Activated CD8-positive, alpha-beta memory T cell treated with anti-CD3 and anti-CD28 coated beads for 24 hours (primary cell): ENCODE measurements at places on chromosomes 7 and 10.

GRCh38 chr7:132604121-132604520 lies 27.9 kb upstream of the PLXNA4 start:
- DNase-seq, result no peak

GRCh38 chr10:129641982-129642381 lies 174.9 kb downstream of the MGMT start:
- no peak for DNase-seq

GRCh38 chr7:24054236-24054635 lies 229.8 kb upstream of the NPY start:
- DNase-seq, result no peak

- no peak for DNase-seq
These were observed 80.4 kb downstream of the ZNRF2 start for GRCh38 chr7:30364773-30365172.

GRCh38 chr7:141251180-141251579 lies 177.3 kb downstream of the TMEM178B start:
- DNase-seq, result no peak

DNA sequence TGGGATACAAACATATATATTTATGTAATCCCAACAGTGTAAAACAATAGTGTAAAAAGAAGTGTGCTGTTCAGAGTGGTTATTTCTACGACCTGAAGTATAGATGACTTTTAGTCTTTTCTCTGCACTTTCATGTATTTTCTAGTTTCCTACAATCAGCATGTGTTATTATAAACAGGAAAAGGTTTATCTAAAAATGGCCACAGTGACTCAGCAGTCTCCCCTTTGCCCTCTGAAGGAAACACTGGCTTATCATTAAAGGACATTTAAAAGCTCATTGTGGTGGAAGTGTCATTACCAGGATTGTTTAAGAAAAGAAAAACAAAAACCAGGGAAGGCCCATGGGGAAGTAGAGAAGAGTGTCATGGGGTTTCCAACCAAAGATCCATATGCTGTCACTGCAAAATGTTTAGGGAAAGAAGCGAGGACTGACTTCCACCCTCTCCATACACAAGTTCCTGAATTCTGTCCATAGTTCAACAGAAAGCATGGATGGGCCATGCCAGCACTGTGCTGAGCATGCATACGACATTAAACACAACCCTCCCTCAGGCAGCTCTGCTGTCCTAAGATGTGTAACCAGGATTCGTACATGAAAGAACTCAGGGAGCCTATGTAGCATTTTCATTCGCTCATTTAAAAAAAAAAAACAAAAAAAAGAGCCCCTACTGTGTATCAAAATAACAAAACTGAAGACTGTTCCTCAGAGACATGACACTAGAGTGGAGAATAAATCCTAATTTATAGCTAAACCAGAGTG lies 10.2 kb downstream of the CYREN start:
- no peak for DNase-seq

- no peak for DNase-seq
These were observed 133.6 kb upstream of the NPVF start for GRCh38 chr7:25361863-25362262.

DNA sequence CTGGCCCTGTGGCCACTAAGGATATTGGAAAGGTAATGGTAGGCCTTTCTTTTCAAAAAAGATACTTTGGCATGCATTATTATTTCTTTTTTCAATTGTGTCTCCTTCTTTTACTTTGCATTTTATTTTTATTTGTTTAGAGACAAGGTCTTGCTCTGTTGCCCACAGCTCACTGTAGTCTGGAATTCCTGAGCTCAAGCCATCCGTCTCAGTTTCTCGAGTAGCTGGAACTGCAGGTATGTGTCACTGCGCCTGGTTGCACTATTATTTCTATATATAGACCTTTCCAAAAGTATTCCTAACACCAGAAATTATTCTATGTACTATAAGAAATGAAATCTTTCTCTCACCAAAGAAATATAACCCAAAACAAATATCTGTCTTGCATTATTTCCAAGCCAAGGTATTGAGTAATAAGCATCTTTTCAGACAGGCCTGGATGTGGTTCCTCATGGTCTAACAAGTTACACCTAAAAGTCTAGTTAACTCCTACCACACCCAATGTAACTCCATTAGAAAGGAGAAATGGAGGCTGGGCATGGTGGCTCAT lies 500.8 kb upstream of the ANKRD30A start:
- DNase-seq, result no peak

DNA sequence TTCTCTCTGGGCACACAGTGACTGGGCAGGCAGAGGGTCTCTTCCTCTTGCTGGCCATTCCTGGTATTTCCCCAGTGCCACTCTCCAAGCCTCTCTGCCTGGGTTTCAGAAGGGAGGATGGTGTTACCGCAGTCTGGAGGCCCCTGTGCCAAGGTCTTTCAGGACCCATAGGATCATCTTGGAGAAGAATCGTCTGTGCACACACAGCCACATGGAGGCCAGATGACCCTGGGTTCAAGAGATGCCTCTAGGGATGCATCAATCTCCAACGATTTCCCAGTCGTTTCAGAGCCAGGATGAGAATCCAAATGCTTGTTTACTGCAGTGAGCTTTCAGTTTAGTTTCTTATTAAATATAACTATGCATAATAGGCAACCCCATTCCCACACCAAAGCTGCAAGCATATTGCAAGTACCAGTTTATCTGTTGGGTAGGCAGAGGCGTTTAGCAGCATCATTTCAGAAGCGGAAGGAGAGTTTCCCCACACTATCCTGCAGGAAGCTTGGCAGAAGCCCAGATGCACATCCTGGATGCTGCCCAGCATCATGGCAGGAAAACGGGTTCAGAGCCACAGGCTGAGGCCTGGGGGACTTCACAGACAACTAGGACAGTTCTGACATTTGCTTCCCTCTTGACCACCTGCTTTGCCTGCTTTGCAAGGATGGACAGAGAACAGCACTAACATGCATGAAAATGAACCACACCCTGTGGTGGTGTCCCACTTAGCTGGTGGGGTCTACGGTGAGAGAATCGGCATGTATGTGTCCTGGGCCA lies 134.7 kb upstream of the FAM20C start:
- no peak for DNase-seq

DNA sequence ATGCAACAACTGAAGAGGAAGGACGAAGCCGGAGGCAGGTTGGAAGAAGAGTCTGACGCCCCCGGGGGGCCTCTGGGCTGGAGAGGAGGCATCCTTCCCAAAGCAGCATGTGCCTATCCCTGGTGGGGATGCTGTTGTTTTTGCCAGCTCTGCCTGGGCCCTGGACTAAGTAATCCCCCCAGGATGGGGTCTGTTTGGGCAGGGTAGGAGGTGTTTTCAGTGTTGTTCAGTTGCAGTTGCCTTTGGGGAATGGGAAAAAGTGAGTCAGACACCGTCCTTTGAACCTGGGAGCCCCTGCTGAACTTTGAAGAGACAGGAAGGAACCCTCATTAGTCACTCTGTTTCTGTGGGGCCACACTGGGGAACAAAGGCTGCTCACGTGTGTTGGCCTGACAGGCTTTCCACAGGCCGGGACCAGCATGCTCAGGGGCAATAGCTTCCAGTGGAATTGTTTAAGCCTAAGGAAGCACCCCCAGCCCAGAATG lies 35.2 kb upstream of the GDF10 start:
- peak; percentile 85 for DNase-seq

GRCh38 chr10:98627711-98628110 lies 181.0 kb upstream of the HPS1 start:
- no peak for DNase-seq

DNA sequence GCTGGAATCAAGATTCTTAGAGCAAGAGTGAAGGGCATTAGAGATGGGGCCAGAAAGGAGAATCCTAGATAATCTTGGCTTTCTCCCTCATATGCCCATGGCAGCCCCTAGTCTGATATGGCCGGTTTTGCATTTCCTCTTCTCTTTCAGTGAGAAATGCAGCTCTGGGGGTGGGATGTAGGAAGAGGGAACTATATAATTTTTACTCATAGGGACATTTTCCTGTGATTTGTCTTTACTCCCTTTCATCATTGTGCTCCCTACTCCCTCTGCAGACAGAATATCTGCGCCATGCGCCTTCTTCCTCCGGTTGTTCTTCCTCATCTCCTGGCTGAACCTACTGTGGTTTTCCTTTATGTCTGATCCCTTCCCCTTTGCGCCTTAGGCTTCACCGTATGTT lies 16.8 kb upstream of the CHCHD1 start:
- DNase-seq, result no peak

DNA sequence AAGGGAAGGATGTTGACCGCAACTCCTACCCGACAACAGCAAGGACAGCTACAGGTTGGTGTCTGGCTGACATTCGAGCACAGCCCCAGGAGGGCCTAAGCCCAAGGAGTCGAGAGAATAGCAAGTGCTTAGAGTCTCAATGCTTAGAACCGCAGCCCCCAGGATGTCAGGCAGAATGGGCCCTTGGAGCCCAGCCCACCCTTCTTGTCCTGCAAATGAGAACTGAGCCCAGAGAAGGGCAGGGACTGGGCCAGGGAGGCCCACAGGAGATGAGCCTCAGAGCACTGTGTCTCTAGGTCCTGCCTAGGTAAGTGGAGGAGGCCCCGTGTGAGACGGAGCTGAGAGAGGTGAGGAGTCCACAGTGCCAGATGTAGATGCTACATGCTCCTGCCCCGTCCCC lies 173.3 kb upstream of the ZMIZ1 start:
- DNase-seq, result peak; percentile 30

DNA sequence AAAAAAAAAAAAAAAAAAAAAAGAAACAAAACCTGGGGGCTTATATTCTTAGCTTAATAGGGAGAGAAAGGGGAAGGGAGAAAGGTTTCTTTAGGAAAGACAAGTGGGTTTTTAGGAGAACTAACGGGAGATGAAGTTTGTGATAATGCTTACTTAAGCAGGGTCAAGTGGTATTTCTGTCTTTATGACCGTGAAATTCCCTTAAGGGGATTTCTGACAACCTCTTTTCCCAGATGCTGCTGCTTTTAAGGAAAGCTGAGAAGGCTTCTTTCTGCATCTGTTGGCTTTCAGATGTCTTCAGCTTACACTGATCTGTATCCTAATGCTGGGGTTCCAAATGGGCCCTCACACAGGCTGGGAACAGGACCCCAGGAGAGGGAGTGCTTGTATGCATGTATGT lies 42.6 kb downstream of the ADAMTS14 start:
- no peak for DNase-seq

GRCh38 chr10:3127921-3128320 lies 44.7 kb downstream of the PITRM1 start:
- no peak for DNase-seq

GRCh38 chr7:36514289-36515243 lies 124.9 kb downstream of the ANLN start:
- DNase-seq, result peak; percentile 33

DNA sequence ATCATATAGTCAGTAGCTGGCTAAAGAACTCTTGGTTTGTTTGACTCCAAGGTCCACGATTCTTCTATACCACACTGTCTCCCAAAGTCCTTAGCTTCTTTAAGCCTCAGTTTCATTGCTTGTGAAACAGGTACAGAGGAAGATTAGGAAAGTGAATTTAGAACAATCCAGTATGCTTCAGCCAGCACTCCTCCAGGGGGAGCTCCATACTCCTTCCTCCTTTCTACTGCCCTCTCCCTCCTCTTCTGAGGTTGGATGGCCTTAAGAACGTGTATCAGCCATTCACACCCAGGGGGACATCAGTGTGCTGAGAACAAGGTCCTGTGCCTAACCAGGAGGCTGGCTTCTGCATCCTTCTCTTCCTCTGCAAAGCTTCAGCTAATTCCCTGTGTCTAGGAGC lies 54.8 kb upstream of the CALD1 start:
- DNase-seq, result no peak

GRCh38 chr7:80533287-80533686 lies 21.4 kb upstream of the GNAT3 start:
- DNase-seq, result no peak

DNA sequence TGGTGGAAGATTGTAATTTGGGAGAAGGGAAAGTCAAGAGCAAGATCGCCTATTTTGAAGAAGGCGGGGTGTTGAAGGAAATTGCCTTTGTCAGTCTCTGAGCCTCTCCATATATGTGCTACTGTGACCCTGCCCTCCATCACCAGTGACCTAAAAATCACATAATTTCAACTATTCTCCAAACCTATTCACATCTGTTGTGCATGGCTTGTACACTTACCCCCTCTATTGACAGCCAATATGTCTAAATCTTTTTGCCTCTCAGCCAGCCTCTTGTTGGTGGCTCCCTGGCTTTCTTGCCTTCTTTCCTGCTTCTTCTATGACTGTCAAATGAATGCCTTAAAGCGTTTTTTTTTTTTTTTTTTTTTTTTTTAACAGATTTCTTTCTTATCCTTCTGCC lies 295.6 kb downstream of the AUTS2 start:
- DNase-seq, result no peak

DNA sequence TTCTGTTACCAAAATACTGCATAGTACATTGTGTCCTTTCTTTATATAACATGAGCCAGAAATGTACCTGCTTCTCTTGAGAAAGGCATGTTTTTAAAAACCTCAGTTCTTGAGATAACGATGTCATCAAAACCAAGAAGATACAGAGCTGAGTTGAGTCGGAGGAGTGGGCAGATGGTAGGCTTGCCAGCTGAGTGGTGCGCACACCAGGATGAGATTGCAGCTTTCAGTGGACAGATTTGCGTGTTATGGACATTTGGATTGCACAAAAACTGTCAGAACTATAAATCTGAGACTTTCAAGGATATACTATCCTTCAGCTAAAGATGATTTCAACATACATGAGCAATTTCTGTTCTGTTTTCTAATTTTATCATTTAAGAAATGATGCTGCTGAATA lies 25.0 kb downstream of the PRKAR2B start:
- DNase-seq, result no peak

DNA sequence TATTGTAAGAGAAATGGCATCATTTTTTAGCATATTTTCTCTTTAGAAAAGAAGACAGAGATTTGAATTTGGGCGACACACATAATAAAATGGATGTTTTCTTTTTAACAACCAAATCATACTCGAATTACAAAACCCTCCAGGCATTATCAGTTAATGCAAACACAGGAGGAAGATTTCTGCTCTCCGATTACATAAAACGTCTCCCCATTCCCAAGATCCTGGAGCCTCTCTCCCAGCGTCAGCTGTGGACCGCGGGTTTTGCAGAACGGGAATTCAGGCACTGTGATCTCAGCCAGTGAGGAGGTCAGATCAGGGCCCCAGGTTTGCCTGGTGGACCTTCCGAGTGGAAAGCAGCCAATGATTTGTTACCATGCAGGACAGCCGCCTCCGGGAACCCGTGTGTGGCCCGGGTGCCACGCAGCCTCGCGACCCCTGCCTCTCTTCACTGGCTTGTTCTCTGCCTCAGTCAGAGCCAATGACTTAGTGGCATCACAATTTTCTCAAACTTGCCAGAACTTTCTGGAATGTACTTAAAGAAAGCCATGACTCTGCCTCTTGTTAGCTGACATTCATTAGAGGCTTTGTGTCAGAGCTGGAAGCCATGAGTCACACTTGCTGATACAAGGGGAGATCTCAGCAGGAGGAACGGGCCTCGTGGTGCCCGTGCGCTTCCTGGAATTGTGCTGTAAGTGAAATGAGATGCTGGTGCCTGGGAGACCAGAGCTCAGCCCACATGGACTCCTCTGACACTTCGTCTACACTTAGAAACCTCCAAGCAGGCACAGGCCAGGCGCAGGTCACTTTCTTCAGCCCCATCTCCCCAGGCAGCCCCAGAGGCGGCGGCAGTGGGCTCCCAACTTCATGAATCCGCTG lies 246.1 kb downstream of the KLF6 start:
- no peak for DNase-seq

GRCh38 chr7:87119581-87119980 lies 32.7 kb upstream of the DMTF1 start:
- DNase-seq, result no peak

- no peak for DNase-seq
These were observed 920.8 kb upstream of the CELF2 start for GRCh38 chr10:10096898-10097297.
